ENCODE measurements at places on chromosomes 12 and 14.
A peak's percentile ranks its signal among the peaks of the same experiment; 100 is the strongest.

GRCh38 chr12:53204351-53204750 lies 2.7 kb downstream of the ITGB7 start:
- no peak for DNase-seq

GRCh38 chr14:74836251-74836960 lies 39.5 kb downstream of the PROX2 start:
- no peak for DNase-seq

GRCh38 chr12:75822416-75822815 lies 209.2 kb downstream of the PHLDA1 start:
- DNase-seq = no peak

GRCh38 chr12:110005319-110005973 lies 6.2 kb downstream of the ANKRD13A start:
- no peak for DNase-seq

DNA sequence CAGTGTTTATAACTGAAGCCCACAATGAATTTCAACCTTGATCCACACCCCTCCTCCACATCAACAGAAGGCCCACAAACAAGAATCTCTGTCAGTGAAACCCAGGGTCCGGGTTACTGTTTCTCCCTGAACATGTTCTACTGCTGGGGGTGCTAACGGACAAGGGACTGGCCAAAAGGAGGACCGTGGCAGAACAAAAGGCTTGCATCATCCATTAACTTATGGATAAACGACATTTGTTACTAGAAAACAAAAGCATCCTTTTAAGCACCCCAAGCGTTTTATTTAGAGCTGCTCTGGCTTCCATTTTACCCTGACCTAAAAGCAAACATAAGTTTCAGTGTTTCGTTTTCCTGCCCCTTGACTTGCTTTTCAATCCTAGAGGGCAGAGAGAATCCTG lies 32.2 kb downstream of the BRAP start:
- DNase-seq = no peak

DNA sequence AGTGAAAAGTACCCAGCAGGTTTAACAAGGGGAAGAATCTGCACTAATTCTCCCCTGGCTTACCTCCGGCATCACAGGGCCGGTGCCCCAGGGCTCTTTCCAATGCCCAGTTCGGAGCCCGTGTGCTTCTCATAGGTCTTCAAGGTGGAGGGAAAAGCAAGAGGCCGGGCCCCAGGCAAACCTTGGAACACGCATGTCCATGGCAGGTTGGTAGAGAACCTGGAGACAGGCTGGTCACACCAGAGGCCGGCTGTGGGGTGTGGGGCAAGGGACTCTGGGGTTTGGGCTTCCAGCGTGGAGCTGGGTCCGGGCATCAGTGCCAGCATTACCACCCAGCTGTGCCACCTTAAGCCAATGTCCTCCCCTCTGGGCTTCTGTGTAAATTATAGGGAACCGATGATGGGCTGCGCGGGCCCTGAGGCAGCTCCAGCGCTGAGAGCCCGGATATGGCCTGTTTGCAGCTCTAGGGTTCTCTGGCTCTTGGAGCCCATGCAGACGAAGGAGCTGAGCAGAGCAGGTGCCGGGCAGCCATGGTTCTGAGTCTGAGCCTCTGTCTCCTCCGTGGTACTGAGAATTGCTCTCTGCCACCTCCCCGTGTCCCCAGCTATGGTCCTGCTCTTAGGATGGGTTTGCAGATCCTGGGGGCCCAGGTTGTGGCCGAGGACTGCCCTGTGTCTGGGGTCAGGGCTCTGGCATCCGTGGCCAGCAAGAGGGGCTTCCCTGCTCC lies 197.0 kb upstream of the C14orf180 start:
- DNase-seq = no peak

DNA sequence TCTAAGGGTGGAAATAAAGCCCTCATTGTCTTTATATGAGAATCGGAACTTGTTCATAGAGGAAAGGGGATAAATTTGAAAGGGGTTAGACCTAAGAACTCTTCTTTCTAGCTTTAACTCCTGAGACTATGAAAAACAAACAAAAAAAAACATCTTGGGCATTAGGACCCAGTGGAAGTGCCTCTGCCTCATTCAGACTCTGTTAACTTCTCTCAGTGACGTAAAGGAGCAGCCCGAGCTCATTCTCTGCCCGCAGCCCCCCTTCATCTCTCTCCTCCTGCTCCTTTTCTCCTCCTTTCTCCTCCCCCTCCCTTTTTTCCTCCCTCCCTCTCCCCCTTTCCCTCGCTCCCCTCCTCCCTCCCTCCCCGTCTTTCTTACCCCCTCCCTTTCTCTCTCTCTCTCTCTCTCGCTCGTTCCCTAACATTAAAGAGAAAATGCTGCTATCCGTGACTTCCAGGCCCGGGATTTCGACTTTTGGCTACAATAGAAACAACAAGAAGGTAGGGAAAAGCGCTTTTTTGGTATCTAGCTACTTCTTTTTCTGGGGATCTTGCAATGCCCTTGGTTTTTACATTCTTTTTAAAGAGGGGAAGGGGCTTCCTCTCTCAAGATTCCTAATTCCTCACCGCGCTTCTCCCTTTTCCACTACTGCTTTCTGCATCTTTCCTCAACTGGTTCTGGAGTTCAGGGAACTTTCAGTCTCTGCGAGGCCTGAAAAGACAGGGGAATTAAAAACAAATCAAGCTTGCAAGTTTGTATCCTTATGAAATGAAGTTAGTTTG lies at the start of gene RBMS2:
Gene RBMS2, plus strand, starts transcription at position 231 of the 782 bp plus-strand sequence. Its CDS starts 204 bp downstream, at position 435.
- peak; percentile 56 for DNase-seq

GRCh38 chr12:70853326-70853725 lies 67.2 kb downstream of the PTPRR start:
- no peak for DNase-seq

DNA sequence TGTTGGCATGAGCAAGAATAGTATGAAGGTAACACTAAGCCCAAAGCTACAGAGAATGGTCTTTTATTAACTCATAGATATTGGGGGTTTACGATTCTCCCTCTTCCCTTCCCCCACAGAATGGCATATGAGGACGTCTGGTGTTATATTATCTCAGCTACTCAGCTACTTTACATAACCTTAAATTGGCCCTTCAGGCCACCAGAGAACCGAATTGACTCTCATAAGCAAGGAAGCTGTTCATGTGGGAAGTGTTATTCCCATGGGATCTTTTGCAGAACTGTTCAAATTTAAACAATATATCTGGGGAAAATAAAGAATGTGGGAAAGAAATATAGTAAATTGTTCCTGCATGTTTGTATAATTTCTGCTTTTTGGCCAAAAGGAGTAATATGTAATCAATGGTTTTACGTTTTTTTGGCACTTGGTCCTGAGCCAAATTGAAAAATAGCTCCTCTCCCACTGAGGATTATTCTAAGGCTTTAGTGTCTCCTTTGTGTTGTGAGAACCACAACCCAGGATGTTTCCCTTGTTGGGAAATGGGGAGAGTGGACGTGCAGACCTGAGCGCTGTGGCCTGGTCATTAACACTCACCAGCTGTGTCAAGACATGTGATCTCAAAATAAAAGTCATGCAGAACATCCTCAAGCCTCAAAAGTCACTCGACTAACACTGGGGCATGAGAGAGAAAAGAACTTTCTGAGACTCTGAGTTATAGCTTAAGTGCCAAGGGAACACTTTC lies 31.8 kb upstream of the CMAS start:
- no peak for DNase-seq

DNA sequence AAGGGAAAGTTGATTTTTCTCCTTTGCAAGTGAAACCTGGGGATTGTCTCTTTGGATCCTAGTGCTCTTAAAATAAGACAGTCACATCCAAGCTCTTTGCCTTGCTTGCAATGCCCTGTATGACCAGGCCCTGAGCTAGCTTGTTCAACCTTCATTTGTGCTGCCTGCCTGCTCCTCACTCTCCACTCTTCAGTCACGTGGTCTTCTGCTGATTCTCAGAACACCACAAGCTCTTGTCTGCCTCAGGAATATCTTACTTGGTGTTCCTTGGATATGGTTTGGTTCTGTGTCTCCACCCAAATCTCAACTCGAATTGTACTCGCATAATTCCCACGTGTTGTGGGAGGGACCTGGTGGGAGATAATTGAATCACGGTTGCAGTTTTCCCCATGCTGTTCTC lies 318.7 kb downstream of the RMST start:
- DNase-seq = no peak

GRCh38 chr14:68147303-68147702 lies 327.7 kb downstream of the RAD51B start:
- DNase-seq = no peak

GRCh38 chr14:52070051-52070431 lies 1.2 kb upstream of the NID2 start:
- no peak for DNase-seq

DNA sequence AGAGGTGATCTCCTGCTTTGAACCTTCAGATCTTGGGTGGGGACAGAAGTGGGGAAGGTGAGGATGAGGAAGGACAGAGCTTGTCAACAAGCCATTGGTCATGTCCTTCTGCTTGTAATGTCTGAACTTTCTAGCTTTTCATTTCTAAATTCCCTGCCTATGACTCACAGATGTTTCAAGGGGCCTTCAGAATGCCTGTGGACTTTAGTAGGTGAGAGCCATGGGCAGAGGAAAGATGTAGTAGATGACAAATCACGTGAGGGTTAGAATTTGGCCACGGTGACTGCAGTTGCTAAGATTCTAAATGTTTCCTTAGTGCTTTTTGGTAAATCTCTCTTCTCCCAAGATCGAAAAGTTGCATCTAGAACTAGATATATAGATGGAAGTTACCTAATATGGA lies 18.7 kb upstream of the CREBL2 start:
- DNase-seq = no peak

DNA sequence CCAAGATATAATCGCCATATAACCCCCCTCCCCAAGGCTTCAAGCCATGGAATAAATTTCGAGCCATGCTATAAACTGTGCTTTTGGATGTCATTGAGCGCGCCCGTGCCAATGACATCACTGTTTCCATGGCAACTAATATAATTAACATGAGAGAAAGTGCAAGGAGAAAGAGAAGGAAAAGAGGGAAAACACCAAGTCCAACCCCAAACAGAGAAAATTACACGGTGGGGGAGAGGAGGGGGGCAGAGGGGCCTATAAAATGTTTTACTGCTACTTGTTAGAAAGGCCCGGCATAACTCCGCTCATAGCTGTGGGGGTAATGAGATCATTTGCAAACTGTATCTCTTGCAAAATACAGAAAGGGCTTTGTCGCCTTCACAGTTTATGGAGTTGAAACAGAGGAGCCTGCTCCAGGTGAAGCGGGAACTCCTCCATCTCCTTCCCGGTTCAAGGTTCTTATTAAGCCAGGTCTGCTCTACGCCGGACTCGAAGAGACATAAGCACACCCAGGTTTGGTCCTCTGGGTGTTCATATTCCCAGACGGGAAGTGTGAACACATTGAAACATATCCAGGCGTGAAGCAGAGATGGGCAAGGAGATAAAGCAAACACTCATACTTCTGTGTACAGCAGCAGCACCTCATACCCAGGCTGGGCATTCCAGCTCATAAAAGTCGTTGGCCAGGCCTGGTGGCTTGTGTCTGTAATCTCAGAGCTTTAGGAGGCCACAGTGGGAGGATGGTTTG lies 99.1 kb upstream of the MAP1LC3B2 start:
- no peak for DNase-seq

DNA sequence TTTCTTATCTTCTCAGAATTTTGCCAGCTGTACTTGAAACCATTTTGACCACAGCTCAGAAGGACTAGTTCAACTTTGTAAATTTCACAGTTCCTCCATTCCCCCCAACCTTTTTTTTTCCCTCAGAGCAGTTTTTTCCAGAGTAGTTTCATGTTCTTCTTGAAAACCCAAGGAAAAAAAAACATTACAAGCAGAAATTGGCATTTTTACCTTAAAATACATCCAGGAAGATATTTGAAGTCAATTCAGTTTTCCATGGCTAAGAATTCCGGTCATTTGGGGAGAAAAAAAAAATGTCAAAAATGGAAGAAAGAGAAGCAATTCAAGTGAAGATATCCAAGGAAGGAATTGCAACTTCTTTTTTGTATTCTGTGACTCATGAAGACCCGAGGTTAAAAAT lies 39.5 kb downstream of the SYNE2 start:
- no peak for DNase-seq

DNA sequence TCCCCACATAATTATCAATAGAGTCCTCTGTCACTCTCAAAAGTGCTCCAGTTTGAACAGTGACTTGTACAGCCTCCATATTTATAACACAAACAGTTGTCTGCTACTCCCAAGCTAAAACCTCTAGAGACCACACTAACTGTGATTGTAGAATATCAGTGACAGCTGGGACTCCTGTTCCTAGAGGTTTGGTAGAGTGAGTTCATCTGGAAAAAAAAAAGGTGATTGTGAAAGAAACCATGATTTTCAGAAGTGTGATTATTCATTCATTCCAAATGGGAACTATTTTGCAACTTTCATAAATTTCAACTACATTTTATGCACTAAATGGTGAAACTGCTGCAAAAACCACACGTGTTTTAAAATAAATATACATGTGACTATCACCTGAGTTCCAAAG lies 128.0 kb upstream of the PLXNC1 start:
- no peak for DNase-seq

Measured in GDM1 (cell line).